COR-L47 (cell line): ENCODE measurements at places on chromosomes 5 and 9.

DNA sequence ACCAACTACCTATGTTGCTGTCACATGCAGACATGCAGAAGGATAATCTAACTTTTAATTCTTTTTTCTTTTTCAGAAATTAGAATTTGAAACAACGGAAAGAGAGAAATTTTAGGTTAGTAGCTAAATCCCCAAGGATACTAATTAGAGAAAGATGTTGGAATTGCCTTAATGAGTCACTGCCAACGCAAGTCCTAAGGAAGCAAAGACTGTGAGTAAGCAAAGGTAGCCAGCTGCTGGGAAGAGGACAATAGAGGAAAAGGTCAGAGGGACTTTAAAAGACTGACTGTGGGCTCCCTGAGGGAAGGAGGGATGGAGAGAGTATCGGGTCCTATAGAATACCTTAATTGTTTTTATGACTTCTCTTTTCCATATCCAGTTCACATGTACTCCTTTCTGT, 461.9 kb upstream of the PAPPA start:
- no peak for DNase-seq

DNA sequence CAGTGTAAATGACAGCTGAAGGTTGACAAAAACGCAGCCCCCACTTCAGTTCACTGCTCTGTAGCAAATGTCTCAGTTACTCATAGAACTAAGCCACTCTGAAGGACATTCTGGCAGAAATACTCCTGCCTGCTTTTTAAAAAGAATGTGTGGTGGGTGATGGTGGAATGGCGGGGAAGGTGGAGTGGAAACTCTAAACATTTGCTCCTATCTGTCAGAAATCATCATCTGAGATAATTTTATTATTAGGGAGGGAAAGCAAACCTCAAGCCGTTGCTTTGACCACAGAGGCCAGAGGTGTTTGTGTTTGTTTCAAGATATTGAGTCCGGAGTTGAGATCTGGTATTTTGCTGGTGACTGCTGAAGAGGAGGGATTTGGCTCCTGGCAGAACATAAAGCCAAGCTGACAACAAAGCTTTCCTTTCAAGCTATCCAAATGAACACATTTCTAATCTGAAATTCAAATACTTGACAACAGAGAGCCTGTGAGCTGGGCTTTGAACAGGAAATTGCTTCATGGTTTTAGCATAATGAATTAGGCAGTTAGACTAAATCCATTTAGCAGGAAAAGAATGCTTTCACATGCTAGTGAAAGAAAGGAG, 362.7 kb downstream of the CSNK1G3 start:
- DNase-seq = no peak

- DNase-seq = peak; percentile 63
Measured at GRCh38 chr5:78341440-78341839, 19.0 kb upstream of the SCAMP1 start.

DNA sequence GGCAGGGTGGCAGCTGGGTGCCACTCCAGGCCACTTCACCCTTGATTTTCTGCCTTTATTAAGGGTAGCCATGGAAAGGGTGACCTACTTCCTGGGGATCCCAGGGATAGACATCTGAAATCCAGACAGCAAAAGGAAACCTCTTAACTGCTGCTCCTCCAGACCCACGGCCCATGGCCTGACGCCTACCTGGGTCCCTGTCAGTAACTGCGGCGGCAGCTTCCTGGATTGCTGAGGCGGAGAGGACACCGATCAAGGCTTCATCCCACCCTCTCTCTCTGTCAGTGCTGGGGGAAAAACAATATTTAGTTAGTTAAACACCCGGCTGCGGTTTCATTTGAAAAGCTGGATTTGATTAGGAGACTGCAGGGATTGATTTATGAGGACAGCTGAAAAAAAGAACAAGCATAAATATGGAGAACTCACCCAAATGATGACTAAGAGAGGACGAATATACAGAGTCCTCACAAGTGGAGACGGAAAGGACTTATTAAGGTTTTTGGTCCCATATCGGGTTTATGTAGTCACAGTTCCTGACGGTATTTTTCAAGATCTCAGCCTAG, 158.7 kb upstream of the KLF4 start:
- no peak for DNase-seq

GRCh38 chr9:89942643-89943042, 337.8 kb downstream of the GADD45G start:
- DNase-seq = no peak

- DNase-seq = no peak
Measured at GRCh38 chr9:26756881-26757280, 135.7 kb downstream of the CAAP1 start.

DNA sequence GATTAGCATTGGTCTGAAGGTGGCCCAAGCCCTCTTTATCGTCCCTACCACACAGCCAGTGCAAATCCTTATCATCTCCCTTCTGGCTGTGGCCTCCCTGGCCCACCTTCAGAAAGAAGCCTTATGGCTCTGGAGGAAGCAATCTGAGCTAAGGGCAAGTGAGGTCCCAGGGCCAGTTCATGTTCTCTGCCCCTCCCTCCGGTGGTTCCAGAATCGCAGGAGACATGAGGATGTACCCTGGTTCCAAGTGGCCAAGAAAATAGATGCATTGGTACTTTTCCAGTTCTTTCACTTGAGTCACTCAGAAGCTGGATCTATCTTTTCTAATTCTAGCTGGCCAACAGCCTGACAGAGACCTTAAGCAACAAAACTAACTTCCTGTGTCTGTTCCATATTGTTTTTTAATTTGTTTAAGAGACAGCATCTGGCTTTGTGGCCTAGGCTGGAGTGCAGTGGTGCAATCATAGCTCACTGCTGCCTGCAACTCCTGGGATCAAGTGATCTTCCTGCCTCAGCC, 60.7 kb downstream of the LHFPL2 start:
- no peak for DNase-seq

DNA sequence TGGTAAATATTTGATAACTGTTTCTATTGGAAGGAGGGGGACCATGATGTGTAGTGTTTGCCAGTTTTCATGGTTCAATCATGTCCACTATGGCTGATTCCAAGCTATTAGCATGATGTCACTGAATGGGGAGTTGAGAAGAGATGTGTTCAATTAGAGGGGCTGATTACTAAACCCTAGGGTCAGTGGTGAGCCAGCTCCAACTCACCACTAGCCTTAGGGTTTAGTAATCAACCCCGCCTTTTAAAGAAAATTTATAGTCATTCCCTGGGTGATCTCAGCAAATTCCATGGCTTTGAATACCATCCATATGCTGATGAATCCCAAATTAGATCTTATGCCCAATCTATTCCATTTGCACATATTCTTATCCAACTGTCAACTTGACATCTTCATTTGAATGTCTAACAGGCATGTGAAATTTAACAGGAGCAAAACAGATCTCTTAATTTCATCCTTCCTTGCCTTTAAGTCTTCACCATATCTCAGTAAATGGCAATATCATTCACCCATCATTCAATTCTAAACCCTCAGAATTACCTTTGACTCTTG, 98.8 kb downstream of the GCNT1 start:
- DNase-seq = no peak

DNA sequence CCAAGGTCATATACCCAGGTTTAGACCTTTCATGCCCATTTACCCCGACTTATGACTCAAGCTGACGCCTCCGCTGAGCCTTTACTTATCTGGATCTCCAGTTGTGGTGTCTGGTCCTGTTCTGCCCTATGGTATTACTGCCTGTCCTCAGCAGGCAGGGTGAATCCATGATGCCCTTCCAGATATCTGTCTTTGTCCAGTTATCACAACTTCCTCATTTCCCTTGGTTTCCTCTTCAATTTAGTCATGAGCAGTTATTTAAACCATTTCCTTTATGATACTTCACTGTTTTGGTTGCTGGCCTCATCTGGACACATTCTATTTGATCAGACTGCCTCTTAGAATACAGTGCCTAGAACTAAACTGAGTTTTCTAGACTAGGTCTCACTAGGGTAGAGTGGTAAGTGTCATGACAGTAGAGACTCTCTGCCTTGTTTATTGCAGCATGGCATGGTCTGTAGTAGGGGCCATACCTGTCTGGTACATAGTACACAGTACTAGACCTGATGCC, 93.3 kb downstream of the MELK start:
- no peak for DNase-seq

GRCh38 chr5:29017501-29017900, 1979.1 kb upstream of the CDH9 start:
- DNase-seq = no peak

DNA sequence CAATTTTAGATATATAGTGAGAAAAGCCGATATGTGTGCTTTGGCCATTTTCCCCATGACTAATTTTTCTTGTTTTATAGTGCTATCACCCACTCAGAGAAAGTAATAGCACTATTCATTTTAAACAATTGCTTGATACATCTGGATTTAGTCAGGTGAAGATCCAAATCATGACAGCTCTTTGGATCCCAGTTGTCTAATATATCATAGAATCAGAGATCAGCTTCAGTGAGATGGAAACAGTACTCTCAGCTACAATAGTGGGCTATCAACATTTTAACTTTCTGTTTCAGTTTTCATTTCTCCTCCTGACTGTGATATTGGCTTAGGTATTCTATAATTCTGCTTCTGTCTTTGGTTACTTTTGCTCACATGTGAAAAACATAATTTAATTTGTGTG, 38.7 kb downstream of the VCAN start:
- no peak for DNase-seq

DNA sequence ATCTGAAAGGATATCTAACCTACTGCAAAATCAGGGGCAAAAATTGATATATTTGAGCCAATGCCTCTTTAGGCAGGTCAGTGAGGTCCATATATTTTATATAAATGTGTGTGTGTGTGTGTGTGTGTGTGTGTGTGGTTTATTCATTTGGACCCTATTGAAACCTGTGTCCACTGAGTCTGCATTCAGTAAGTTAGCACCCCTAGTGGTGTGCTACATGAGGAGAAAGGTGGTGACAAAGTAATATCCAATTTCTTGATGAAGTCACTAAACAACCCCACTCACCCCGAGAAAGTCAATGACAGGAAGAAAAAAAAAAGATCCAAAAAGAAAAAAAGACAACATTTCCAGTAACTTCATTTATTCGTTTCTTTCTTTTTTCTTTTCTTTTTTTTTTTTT, 4.1 kb downstream of the FBXW11 start:
- no peak for DNase-seq

- no peak for DNase-seq
Measured at GRCh38 chr9:133525677-133526076, 918 bp upstream of the MYMK start.

- peak; percentile 1 for DNase-seq
Measured at GRCh38 chr5:54904425-54904824, 81.0 kb downstream of the ESM1 start.

DNA sequence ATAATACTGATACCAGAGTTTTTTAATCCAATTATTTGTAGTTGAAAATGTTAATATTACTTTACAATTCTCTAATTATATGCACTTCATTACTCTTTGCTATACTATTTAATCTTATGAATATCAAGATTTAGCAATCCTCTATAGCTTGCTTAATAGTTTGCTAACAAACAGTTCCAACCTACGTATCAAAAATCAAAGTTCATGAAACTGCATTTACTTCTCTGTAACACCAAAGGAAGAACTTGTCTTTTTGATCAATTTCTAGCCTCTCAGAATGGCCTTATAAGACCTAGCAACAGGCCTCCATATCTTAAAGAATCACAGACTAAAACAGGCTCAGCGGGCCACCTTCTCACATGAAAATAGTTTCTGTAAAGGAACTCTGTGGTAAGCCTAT, 68.9 kb downstream of the ADAMTS6 start:
- no peak for DNase-seq

- no peak for DNase-seq
Measured at GRCh38 chr5:149007174-149007573, 55.7 kb downstream of the SH3TC2 start.

DNA sequence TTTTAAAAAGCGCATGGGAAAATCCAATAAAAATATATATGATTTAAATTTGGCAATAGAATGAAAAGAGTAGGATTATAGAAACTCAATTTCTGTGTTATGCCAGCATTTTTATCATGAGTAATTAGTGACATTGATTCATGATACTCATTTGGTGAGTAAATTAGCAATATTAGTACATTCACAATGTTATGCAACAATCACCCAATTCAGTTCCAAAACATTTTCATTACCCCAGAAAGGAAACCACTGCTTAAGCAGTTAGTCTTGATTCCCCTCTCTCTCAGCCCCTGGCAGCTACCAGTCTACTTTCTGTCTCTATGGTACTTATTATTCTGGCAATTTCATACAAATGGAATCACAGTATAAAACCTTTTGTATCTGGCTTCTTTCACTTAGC, 27.0 kb downstream of the OSMR start:
- DNase-seq = no peak

DNA sequence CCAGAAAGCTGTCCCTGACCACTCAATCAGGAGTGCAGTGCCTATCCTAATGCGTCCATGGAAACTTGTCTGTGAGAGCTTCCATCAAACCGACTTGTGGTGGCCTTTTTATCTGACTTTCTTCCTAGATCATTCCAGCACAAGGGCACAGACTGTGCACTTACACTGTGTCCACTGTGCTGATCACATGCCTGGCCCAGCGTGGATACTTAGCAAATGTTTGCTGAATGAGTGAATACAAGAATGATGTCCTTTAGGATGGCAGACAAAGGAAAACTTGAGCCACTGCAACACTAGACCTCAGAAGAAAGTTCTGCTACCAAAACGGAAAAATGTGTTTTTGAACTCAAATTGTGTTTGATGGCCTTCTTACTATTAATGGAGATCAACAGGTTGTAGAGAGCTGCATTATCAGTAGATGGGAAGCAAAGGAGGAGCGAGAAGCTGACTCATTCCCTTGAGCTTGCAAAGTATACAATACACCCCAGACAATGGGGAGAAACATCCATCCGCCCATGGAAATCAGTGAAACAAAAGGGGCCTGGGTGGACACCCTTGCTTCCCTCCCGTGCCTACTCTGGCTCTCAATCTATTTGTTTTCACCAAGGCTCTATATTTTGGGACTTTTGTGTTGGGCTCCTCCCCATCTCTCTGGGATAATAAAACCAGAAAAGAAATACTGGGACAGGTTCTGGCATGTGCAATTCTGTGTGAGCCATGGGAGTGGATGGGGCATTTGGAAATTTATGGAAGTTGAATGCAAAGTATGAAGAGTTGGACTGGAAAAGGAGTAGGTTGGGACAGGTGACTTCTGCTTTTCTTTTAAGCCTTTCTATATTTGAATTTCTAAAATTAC, 76.2 kb upstream of the ZFAND5 start:
- DNase-seq = no peak
